Fibroblast of skin of abdomen (primary cell): ENCODE measurements at places on chromosomes 2 and 18.

GRCh38 chr2:207239754-207240494 is 74.2 kb upstream of the KLF7 start:
- peak; percentile 78 for DNase-seq

DNA sequence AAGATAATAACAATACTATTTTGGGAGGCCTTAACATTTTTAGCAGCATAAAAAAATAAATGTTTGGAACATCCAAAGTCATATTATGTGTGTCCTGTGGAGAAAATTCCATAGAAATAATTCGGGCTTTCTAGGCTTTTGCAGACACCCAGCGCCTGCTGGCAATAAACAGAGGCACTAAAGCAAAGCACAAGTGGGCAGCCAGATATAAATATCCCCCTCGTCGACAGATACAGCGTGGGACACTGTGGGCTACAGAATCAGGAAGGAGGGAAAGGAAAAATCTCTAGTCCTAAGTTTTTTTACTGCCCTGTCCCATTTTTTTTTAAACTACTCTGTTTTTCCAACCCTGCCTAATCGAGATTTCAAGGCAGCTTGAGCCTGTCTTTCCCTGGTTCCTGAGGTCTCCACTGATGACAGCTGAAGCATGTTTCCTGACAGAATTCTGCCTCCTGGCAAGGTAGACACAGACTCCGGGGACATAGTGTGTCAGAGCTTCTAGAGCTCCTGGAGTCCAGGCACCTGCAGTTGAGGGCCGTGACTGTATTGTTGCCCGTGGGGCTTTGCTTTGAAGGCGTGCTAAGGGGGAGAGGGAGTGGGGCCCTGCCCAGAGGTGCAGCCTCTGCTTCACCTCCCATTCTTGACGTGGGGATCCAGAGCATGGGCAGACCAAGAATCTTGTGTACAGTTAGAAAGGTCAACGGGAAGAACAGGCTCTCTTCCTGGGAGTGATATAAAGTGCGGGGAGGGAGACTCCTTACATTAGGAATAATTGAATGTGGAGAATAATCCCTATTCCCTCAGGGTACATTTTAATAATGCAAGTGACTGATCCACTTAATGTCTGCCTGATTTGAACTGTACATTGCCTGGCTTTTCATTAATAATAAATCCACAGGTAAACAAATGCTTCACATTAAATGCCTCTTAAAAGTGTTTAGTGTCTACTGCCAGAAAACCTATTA is 232.3 kb downstream of the DCC start:
- DNase-seq: no peak

DNA sequence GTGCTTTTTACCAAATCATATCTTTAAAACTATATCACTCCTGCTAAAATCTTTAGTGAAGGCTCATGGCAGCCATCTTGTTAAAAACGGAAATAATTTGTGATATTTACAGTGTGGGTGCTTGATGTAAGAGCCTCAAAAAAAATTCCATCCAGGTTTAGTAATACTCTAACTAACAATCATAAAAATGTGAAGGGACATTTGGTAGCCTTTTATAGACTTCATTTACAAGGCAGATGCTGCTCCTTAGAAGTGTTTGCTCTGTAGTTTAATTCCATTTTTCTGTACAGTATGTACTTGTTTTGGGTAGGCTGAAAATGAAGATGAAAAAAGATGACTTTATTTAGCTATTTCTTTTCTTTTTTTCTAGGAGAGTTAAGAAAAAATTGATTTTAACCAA is 525.0 kb downstream of the ZEB2 start:
- DNase-seq: no peak

DNA sequence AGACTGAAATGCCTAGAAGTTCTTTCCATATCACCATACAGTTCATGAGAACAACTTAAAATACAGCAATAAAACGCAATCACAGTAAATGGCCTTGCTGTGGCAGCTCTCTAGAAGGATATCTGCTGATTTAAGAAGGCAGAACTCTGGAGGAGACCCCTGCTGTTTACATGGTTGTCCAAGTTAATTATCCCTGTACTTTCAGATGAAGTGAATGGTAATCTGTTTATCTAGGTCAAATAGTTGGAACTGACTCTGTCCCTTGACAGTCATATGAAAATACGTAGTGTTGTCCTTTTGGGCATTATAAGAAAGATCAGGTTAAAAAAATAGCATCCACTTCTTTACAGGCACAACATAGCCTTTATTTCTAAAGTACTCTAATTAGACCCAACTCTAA is 115.6 kb downstream of the COLEC12 start:
- DNase-seq: no peak

DNA sequence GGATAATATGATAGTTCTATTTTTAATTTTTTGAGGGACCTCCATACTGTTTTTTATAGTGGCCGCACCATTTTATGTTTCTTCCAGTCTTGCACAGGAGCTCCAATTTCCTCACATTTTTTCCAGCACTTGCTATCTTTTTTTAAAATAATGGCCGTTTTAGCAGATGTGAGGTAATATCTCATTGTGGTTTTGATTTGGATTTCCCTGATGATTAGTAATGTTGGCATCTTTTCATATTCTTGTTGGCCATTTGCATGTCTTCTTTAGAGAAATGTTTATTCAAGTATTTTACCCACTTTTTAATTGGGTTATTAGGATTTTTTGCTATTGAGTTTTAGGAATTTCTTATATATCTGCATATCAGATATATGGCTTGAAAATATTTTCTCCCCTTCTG is 29.9 kb upstream of the NAPG start:
- DNase-seq: no peak

GRCh38 chr2:102509749-102510148 is 36.7 kb downstream of the SLC9A4 start:
- no peak for DNase-seq

DNA sequence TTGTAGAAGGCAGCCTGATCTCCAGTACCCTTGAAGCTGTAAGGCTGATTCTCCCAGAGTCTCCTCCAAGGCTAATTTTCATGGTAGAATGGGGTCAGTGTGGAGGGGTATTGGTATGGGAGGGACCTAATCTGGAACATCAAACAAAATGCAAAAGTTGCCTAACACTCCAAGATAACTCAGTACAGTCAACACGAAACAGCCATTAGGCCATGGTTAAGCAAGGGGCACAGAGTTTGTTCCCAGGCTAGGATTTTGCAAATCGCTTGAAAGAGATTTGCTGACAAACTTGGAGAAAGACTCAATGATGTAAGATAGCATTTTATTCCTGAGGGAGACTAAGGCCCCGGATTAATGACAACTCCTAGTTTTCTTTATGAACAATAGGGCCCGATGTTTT is 5.4 kb downstream of the PID1 start:
- DNase-seq: no peak

DNA sequence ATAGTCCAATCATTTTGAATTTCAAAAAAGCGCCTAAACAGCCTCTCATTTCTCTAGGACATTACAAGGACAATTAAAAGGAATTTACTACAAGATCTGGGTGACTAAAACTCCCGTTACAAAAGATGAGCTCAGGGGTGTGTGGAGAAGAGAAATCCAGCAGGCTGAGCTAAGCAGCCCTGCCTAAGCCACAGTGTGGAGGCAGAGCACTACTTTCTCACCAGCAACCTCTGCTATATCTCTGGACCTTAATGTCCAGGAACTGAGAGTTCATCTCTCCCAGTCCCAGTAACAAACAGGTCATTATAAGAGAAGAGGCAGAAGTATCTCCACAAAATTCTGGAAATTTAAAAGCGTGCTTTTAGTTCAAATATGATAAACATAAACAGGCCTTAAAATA is 18.9 kb upstream of the ANKRD62 start:
- DNase-seq: no peak

DNA sequence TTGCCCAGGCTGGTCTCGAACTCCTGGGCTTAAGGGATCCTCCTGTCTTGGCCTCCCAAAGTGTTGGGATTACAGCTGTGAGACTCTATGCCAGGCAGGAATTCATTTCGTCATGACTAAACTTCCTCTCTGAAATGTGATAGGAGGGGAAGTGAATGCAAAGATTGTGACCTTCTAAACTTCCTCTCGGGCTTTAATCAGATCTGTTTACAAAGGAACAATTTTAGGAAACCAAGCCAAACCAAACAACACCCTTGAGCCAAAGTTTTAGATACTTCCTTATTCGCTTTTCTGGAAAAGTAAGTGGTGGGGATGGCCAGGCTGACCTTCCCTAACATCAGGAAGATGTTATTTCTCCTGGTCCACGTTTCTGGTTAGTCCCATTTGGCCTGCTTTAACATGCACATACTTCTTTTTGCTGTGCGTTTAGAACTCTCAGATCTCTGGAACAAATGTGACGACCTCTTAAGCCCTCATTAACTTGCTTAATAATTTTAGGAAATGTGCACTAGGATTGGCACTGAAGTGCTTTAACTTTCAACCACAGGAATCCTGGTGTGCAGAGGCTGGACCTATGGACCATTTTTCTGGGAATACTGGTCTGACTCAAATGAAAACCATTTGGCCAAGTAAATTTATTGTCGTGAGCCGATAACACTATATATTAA is 33.2 kb upstream of the YES1 start:
- DNase-seq: peak; percentile 82

DNA sequence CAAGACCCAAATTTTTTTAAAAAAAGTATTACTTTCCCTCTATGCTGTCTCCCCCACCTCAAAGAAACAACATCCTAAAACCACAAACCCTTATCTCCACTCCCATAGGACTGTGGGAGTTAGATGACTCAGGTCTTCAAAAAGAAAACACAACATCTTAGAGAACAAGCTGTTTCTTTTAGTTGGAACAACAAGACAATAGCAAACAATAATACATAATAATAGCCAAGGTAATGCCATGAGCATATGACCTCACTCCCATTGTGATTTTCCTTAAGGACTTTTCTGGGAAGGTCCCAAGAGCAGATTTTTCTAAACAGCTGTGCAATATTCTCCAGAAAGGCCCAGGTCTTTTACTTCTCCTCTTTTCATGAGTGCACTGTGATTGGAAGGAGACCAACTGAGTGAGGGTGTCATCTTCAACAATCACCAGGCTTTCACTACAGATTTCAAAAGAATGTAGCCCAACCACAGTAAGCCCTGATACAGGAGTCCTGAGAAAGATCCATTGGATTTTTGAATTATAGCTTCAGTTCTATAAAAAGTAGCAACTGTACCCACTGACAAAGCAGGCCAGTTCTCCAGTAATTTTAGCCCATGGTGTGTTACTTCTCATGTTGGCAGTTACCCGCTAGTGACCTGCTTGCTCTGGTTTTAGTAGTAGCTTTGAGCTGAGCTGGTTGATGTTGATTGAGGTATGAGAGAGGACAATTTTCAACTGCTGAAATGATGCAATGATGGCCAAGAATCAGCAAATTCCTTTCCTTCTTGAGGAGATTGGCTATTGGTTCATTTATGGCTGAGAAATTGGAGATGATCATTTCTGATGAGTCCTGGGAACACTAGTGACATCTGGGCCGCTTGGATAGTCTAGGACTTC is 144.5 kb upstream of the TCF4 start:
- DNase-seq: peak; percentile 45

GRCh38 chr2:70305531-70305930 is 3.7 kb upstream of the FAM136A start:
- DNase-seq: no peak

GRCh38 chr2:100218552-100218951 is 76.2 kb upstream of the AFF3 start:
- no peak for DNase-seq

DNA sequence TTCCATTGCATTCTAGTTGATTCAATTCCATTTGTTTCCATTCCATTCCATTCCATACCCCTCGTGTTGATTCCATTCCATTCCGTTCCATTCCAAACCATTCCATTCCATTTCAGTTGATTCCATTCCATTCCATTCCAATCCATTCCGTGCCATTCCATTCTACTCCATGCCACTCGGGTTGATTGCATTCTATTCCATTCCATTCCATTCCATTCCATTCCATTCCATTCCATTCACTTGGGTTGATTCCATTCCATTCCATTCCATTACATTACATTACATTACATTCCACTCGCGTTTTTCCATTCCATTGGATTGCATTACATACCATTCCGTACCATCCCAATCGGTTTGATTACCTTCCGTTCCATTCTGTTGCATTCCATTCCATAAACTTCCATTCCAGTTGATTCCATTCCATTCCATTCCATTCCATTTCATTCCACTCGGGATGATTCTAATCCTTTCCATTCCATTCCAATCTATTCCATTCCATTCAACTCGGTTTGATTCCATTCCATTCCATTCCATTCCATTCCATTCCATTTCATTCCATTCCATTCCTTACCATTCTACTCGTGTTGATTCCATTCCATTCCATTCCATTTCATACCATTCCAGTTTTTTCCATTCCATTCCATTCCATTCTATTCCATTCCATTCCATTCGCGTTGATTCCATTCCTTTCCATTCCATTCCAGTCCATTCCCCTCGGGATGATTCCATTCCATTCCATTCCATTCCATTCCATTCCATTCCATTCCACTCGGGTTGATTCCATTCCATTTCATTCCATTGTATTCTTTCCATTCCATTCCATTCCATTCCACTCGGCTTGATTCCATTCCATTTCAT is 1140.4 kb downstream of the RPIA start:
- no peak for DNase-seq

DNA sequence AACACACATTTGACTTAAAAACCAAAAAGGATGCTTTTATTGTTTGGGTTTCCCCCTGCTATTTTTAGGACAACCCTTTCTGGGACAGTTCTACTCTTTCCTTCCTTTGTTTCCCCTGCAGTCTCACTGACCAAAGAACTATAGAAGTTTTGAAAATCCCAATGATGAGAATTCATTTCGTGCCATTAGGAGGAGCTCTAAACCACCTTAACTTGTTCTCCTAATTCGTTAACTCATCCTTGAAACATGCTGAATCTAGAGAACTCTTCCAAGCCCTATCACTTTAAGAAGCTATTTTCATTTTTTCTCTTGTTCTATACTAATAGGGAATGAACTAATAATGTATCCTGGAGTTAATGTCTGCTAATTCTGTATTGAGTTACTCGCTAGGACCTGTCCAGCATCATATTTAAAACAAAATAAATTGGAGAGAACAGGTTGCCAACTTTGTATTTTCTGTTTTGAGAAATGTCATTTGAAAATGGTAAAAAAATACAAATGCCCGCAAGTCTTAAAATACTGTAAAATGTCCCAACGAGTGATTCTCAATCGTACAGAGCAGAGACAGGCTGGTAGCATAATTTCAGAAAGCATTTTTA is 62.9 kb downstream of the AFTPH start:
- peak; percentile 65 for DNase-seq

GRCh38 chr2:80651435-80651834 is 346.9 kb upstream of the LRRTM1 start:
- DNase-seq: no peak

DNA sequence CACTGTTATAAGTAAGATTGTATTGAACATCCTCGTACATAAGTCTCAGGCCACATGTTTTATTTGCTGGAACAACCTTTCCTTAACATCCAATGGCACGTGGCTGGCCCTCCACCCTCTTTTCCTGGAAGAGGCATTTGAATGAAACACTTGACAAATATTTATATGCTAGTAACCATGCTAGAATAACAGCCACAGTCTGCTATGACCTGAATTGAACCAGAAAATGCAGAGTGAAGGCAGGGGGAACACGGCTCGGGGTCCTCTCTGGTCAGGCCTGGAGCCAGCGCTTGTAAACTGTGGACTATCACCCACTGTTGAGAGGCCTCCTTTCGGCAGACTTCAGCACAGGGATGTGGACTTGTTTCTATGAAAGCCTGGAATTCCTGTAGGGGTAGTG is 198.2 kb upstream of the COPS8 start:
- peak; percentile 66 for DNase-seq
